ENCODE measurements at places on chromosomes 13 and 19. TPM values are rescaled to one million over a fixed set of nuclear protein-coding genes. Genes with fewer than 3 reads are reported as not detected.

The ARL11 gene
- not detected for total RNA-seq

DNA sequence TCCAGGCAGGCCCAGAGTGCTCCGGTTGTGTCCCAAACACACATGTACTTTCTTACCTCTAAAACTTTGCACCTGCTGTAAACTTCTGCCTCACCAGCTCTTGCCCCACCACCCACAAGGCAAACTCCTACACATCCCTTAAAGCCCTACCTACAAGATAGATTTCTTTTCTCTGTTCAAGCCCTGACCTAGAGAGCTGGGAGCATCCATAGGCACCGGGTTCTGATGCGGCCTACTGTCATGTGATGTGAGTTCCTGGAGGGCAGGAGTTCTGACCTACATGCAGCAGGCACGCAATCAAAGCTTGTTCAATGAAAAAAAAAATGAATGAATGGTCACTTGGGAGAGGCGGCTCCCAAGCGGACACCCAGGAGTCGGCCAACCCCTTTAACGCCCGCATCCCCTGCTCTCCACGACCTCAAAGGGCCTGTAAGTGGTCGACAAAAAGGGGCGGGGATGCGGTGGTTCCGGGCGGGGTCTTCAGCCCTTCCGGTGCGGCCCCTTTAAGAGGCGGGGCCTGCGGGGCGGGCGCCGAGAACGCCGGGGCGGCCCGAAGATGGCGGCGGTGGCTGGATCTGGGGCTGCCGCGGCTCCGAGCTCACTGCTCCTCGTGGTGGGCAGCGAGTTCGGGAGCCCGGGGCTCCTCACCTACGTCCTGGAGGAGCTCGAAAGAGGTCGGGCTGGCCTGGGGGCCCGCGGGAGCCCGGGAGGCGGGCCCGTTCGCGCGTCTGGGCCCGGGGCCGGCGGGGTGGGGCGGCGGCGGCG is at the start of gene MAP1S:
Gene MAP1S (plus strand): TSS at position 534 of the 765 bp plus-strand sequence. CDS start 23 bp downstream, at position 557.
- DNase-seq = peak; percentile 49

- no peak for DNase-seq
Measured at GRCh38 chr19:13132471-13133180, 14.6 kb downstream of the NACC1 start.

The ZNF14 gene
- 4.2 TPM for total RNA-seq

The SLC39A3 gene
- 37.0 TPM for total RNA-seq

DNA sequence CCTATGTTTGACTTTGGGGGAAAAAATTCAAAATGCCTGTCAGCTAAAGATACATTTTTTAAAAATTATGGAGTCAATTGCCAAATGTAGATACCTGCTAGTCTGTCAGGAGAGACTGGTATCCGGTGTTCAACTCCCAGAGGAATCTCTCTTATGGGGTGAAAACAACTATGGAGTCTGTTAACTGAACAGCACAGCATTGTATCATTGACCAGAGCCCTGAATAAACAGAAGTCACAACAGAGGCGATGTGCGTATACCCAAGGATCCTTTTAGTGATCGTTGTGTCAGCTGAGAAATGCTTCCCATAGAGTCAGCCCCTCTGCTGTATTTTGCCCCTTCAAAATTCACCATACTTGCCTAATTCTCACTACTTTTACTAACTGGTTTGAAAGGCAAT is 257.3 kb downstream of the GPC5 start:
- DNase-seq = no peak

The DAPK3 gene
- 213 TPM for total RNA-seq

The ZNF431 gene
- 7.1 TPM for total RNA-seq

DNA sequence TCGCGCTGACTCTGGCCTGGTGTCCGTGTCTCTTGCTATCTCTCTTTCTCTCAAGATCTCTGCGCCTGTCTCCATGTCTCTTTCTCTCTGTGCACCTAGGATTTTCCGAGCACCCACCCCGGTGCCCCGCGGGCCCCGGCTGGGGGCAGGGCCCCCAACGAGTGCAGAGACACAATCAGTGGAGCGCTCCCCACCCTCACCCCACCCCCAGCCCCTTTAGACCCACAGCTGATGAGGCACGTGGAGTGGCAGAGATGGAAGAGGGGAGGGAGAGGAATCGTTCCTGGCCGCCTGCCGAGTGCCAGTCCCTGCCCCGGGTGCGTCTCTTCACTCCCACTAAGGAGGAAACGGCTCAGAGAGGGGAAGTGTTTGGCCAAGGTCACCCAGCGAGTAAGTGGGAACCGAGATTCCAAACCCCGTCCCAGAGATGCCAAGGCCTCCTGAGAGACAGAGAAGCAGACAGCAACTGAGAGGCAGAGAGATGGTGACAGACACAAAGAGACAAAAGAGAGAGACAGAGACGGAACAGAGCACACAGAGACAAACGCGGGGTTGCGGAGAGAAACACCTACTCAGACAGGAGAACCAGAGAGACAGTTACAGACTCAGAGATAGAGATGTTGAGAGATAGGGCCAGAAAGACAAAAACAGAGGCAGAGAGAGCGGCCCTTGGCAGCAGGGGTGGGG is 626 bp upstream of the BCL3 start:
- DNase-seq = peak; percentile 77
